NCI-H748 treated with DMSO at 0.1 percent for 48 hours (cell line): ENCODE measurements at places on chromosomes 1 and 21.
A peak's percentile ranks its signal among the peaks of the same experiment; 100 is the strongest.

DNA sequence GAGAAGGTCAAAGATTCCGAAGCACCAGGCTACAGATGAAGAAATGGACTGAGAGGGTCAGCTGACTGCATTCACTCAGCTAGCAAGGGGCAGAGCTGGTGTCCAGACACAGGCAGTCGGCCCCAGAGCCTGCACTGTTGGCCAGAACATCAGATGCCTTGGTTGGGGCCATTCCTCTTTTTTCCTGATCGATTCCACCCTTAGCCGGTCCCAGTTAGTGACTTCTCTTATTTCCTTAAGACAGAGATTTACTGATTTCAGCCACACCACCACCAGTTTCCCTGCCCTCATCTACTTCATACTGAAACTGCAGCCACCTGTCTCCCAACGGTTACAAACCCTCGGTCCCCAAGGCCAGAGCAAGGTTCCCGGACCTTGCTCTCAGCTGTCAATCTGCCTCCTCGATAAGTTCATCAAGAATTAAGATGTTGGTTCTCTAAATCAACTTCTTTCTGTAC is 11.5 kb downstream of the CD58 start:
- DNase-seq = no peak

DNA sequence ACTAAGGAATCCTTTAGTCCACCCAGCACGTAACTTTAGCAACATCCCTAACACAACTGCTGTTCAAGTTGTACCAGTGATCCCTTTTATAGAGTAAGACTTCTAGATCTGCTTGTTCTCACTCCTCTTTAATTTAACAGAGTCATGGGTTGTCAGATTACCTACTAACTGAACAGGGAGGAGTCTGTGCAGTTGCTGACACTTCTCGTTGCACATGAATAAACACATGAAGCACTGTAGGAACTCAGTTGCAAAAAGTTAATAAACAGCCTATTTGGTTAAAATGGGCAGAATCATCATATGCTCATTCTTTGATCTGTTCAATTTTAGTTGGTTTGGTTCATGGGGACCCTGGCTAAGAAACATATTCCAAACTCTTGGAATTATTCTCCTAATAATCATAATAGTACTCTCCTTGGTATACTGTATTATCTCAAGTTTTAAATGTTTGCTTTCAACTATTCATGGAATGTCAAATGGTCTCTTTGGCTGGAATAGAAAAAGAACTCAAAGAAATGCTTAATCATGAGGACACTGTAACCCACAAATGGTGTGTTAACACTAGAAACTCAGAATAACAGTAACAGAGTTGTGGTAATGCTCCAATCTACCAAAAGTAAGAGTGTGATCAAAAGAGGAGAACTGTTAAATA is 15.6 kb downstream of the PLPPR5 start:
- no peak for DNase-seq

DNA sequence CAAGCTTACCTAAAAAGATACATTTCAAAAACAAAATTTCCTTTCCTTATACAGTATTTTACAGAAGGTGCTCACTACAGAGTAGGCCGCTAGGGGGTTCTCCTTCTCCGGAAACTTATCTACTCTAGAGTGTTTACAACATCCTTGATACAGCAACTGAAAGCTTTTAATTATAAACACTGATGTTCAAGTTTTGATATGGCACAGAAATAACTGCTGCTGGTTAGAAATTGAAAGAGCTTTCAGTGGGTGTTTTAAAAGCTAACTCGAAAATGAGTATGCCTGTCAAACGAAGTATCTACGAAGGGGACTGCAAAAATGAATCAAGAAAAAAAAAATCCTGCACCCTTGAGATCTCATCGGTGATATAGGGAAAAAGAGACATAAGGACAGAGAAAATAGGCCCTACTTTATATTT is 1.0 kb downstream of the YOD1 start:
- DNase-seq = peak; percentile 33

DNA sequence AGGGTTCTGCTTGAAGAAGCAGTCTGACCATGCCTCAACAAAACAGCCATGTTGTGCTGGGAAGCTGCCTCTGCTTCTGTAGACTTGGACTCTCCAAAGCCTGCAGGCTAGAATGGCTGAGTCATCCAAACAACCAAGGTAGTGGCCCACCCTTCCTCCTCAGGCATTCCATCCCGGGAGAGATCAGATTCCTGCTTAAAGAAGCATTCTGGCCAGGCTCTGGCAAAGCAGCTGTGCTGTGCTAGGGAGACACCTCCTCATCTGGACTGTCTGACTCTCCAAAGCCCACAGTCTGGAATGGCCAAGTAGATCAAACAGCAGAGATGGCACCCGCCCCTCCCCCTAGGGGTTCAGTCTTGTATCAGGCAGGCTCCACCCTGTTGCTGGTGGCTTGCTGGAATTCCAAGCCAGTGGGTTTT is 38.3 kb upstream of the F3 start:
- no peak for DNase-seq

DNA sequence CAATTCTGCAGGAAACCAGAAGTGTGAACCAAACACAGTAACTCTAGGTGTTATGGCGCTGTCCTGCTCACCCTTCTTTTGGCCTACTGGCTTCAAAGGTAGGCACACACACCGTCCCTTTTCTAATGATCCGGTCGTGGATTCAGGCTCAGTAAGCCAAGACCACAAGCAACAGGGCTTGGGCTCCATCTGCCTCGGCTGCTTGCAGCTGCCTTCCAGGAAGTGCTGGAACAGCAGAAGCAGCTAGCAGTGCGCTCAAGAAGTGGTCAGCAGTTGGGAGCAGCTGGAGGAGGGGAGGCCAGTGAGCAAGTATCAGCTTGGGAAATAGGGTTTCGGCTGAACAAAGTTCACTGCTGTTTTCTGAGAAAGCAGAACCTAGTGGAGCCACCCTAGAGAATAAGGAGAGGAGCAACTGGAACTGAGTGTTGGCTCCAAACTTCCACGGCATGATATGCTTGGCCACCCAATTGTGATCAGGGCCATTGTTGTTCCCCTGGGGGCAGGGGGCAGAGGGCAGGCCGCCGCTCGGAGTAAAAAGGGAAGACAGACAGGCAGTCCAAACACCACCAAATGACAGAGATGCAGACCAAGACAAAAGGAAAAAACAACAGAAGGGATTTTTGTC is 173.4 kb downstream of the TOMM20 start:
- DNase-seq = no peak

GRCh38 chr21:29091033-29091432 is 17.6 kb upstream of the CCT8 start:
- no peak for DNase-seq

DNA sequence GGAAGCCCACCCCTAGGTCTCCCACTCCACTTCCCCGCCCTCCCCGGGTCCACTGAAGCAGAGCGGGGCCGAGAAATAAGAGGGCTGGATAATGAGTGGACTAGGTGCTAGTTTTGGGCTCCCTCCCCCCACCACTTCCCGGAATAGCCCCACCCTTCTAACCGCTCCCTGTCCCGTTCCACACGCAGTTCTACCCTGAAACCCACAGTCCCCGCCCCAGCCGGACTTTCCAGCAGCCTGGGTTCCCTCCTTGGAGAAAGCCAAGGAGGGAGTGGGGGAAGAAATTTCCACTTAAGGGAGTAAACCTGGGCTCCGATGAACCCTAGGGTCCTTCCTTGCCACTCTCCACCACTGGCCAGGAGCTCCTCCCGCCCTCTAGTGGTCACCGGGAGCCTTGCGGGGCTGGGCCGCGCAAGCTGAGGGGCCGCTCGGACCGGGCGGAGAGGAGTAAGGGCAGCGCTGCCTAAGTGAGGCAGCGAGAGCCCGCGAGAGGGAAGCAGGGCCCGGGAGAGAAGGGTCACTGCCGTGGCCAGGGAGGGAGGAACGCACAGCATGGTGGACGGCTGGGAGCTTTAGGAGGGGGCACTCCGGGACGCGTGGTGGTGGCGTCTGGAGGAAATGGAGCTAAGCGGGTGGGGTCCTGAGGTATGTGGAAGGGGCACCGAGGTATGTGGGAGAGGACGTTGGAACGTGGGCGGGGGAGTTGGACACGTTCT is 14.3 kb downstream of the THBS3 start:
- peak; percentile 76 for DNase-seq

- no peak for DNase-seq
Observed at GRCh38 chr1:204041232-204041767, 31.6 kb upstream of the SOX13 start.

DNA sequence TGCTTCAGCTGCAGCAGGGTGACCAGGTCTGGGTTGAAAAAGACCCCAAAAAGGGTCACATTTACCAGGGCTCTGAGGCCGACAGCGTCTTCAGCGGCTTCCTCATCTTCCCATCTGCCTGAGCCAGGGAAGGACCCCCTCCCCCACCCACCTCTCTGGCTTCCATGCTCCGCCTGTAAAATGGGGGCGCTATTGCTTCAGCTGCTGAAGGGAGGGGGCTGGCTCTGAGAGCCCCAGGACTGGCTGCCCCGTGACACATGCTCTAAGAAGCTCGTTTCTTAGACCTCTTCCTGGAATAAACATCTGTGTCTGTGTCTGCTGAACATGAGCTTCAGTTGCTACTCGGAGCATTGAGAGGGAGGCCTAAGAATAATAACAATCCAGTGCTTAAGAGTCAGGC is 2.9 kb downstream of the C1QA start:
- no peak for DNase-seq

DNA sequence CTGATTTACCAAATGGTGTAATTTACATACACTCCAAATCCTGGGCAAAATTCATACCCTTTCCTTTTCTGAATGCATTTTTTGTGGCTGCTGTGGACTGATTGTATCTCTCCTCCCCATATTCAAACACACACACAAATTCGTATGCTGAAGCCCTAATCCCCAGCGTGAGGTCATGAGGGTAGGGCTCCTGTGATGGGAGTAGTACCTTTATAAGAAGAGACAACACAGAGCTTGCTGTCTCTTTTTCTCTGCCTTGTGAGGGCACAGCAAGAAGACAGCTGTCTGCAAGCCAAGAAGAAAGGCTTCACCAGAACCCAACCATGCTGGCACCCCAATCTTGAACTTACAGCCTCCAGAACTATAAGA is 24.4 kb downstream of the DUSP10 start:
- DNase-seq = no peak

GRCh38 chr1:237287876-237288521 is 246.0 kb downstream of the RYR2 start:
- peak; percentile 8 for DNase-seq

DNA sequence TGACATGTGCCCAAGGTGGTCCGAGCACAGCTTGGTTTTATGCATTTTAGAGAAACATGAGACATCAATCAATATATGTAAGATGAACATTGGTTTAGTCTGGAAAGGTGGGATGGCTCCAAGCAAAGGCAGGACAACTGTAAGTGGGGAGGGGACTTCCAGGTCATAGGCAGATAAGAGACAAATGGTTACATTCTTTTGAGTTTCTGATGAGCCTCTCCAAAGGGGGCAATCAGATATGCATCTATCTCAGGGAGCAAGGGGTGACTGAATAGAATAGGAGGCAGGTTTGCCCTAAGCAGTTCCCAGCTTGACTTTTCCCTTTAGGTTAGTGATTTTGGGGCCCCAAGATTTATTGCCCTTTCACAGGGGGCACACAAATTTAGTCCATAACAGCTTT is 94.2 kb upstream of the COA6 start:
- no peak for DNase-seq

GRCh38 chr21:35697321-35697808 is 363.0 kb downstream of the SETD4 start:
- peak; percentile 57 for DNase-seq

GRCh38 chr1:2290171-2290578 is 62.1 kb downstream of the SKI start:
- no peak for DNase-seq

DNA sequence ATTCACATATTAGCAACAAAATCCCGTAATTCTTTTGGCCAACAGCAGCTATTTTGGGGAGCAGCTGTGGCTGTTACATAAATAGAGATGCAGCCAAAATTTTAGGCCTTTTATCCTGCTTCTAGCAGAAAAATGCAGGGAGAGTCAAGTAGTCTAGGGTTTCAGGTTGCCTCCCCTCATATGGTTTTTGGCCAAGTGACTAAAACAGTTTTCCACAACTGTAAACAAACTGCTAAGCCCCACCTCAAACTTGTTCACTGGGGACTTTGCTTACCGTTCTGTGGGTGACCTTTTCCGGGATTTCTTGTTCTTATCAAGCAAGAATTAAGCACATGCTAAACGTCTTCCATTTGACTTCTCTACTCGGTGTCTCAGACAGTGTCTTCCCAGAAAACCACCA is 133.4 kb downstream of the EDEM3 start:
- no peak for DNase-seq

DNA sequence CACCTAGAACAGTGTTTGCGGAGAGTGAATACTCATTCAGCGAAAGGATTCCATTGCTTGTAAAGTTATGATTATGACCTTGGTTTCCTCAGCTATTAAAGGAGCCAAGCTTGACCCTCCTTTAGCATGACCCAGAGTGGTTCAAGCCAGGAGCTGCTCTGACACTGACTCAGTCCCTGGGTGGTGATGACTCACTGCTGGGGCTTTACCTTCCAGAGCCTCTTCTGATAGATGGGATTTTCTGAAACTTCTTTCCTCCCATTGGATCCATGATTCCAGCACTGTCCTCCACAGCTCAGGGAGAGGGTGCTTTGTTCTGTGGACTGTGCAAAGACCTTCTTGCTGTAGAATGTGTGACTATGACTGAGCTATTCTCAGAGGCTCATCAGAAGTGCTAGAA is 77.4 kb downstream of the S1PR1 start:
- DNase-seq = no peak

DNA sequence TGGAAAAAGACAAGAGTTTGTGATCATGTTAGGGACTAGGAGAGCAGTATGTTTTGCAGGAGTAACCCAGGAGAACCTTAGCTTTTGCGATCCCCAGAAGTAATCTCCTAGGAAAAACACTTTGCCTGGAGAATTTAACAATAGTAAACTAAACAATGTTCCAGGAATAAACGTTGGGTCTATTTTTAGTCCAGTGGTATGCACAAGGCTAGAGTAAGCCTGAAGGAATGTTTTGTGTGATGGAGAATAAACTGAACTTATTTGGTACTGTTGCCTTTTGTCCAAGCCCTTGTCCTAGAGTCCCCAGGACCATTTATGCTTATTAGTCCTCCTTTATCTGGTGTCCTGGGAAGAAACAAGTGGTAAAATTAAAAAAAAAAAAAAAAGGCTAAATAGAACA is 28.7 kb upstream of the RGS5 start:
- DNase-seq = no peak

DNA sequence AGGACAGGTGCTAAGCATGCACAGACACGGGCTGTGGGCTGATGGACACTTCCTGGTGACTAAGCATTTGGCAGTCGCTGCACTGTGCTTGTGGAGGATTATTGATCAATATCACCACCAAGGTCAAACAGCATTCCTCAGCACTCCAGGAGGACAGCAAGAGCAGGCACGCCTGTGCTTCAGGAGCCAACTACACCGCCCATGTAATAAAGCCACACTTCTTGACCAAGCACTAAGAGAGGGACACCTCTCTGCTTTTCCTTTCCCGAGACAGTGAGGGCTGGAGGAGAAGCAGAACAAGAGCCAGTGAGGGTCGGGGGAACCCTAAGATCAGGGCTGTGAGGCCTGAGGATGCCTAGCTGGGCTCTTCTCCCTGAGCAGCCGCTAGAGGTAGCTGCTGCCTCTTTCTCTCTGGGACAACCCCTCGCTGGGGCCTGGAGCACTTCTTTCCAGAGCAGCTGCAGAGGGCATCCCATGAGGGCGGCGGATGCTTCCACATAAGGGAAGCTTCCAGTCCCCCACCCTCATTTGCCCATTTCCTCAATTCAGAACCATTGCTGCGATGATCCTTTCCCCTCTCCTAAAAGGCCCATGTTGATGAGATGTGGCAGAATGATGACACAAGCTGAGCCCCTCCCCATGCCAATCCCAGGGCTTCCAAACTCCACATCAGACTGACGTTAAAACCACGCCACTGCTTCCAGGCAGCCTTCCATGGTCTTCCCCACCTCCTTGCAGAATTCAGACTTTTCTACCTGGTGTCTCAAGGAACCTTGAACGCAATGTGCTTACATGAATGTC is 19.1 kb downstream of the RAB7B start:
- no peak for DNase-seq
